Activated CD4-positive, alpha-beta T cell treated with anti-CD3 and anti-CD28 coated beads, Interleukin-2, amount 50 U/mL, for 24 hours (primary cell): ENCODE measurements at places on chromosomes 7 and 10.

DNA sequence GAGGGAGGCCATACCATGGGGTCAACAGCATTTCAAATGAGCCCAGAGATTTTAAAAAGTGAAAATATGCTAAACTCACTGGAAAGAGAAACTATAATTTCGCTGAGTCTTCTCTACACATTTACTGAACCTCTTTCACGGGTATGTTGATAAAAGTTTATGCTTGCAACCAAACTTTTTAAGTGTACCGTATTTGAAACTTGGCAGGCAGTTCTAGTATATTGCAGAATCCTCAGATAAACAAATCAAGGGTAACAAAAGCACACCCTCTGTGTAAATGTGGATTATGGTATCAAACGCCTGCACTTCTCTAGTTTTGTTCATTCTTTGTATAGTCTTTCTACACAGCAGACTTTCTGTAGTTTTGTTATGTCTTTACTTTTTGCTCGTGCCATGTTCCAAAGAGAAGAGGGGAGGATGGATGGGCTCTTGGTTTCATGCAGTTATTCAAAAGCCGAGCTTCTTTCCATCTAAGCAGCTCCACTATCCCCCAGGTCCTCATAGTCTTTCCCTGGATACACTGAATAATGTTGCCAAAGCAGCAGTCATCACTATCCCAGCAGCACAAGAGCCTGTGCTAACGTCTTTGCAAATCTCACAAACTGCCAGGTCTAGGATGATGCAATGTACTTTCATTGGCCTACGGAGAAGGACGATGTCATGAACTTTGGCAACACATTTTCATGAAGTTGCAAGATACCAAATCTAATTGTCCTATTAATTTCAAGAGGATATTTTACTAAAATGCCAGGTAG lies 131.2 kb downstream of the MPP7 start:
- DNase-seq, result no peak

DNA sequence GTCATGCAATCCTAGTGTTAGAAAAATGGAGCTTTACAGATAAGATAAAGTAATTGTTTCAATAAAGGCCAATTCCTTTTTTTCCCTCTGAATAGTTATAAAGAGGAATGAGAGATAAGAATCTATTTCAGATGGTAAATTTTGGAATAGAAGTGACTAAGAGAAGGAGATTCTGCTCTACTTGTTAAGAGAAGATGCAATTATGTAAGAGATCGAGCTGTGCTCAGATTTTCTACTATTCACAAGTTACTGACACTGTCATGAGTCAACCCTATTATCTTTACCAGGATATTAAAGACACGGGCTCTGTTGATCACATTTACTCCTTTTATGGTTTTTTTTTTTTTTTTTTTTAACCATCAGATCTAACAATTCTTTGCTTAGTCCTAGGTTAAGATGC lies 511.3 kb downstream of the ARL4A start:
- DNase-seq, result no peak

DNA sequence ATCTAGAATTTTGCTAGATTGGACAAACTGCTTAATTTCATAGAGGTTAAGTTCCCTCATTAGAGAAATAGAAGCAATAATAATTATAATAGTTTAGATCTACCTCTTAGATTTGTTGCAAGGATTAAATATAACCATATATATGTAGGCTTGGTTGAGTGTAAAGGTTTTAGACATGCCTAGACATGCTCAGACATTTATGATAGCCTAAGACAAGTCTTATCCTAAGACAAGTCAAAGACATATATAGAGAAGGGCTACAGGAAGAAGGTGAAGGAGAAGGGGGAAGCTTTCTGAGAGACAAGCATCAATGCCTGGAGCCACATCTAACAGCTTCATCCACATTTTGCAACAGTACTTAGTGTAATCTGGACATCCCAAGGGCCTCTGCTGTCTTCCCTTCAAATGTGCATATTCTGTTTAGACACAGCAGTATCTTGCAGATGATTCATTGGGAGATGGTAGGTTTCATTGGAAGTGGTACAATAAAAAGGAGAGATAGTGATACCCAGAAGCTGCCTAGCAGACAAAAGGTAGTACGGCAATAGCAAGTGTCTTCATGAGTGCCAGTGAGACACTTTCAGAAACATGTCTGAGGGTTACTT lies 146.5 kb downstream of the HGF start:
- DNase-seq, result no peak

GRCh38 chr10:104076743-104077160 lies 8.9 kb downstream of the COL17A1 start:
- DNase-seq, result no peak

GRCh38 chr7:134767520-134768168 lies 11.8 kb upstream of the CALD1 start:
- DNase-seq, result no peak
